ENCODE measurements at places on chromosomes 3 and 15.
A peak's percentile ranks its signal among the peaks of the same experiment; 100 is the strongest.

GRCh38 chr15:43625106-43625505, 6.5 kb upstream of the STRC start:
- no peak for DNase-seq

DNA sequence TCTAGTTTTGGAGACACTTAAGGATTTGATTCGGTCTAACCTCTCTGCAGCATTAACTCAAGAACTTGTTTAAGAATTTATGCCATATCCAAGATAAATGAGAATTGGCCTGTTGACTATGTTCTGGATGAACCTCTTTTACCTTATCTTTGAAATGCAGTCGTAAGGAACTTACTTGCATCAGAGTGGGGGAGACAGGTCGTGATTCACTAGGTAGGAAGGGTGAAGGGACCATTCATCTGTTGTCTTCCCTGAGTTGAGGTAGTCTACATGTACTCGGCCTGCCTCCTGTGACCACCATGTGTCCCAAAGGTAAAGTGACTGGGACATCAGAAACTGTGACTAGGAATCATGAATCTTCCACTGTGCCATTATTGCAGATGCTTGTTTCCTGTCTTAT, 248.0 kb upstream of the P2RY1 start:
- no peak for DNase-seq

DNA sequence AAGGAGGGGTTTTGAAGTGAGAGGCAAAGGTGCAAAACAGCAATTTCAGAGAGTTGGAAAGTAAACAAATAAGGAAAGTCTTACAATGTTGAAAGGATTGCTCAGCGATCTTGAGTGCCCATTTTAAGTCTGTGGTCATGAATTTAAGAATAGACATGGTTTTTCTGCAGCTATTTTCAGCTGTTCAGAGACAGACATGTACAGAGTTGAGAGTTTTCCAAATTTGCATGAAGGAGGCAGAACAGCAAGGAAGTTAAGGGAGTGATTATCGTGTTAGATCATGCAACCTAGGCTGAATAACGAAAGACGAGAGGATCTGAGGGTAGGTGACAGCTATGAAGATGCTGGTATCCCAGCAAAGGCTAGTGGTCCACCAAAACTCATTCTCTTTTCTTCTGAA, 37.2 kb downstream of the DET1 start:
- no peak for DNase-seq

GRCh38 chr3:192850451-192850981, 67.1 kb downstream of the MB21D2 start:
- DNase-seq: no peak

DNA sequence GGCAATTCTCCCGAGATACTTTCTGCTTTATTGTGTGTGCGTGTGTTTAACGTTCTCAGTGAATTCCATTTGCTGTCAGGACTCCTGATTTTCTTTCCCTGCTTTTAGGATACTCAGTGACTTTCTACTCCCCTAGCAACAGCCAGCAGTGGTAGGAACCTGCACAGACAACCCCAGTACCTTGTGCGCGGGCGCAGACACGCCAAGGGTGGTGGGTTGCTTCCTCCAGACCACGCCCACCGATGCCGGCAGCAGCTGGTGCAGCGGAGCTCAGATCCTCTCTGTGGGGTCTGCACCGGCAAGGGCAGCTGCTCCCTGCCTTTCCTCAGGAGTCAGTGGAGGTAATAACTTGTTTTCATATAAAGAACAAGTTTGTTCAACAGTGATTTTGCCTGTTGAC, 225.1 kb upstream of the NDN start:
- no peak for DNase-seq

DNA sequence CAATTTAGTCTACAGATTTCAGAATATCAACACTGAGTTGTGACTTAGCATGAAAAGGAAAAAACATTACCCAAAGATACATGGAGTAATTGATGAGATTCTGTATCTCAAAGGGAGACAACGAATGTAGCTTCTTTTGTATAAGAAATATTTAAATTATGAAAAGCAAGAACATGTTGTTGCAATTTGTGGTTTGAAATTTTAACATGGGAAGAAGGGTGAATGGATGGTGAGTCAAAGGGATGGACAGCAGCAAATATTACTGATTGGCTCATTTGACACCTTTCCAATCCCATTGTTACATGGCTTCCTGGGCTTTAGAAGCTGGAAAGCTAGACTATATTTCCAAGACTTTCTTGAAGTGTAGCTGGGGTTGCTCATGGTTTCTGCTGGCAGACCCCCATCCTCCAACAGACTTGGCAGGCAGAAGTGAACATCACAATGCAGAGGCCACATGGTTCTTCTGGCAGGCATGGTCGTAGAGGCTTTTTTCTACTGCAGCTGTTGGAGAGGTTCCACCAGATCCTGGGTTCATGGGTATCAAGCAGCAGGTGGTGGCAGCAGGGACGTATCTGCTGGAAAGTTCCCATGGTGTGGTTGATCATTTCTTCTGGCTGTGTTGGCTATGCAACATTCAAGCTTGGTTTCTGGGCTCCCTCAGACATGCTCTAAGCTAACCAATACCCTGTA, 47.2 kb upstream of the KPNA4 start:
- no peak for DNase-seq

DNA sequence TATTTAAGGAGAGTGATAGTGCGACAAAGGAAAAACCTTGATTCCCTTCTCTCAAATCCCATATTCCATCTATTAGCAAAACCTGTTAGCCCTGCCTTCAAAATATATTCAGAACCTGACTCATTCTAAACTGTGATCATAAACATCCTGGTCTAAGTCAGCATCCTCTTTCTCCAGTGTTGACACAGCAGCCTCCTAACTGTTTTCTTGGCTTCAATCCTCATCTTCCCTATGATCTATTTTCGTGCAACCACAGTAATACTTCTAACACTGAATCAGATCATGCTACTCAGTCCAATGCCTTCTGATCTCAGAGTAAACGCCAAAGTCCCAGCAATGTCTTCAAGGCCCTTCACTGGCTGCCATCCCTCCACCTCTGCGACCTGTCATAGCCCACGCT, 785.1 kb downstream of the EDEM1 start:
- DNase-seq: no peak

- no peak for DNase-seq
Measured at GRCh38 chr15:45645026-45645980, 10.5 kb downstream of the SQOR start.

DNA sequence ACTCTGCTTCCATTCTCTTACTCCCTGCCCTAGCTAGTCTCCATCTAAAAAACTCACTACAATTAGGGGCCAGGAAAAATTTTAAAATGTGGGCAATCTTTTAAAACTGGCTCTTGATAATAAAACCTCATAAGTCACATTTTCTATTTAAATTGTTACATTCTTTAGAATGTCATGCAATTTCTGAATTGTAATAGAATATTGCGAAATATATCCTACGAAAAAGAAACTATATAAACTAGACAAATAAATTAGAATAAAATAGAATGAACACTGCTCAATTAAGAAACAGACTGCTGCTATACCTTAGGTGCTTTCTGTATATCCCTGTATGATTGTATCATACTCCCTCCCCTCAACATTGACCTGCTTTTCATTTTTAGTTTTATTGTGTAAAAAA, 826.0 kb downstream of the IGSF11 start:
- no peak for DNase-seq

GRCh38 chr3:173886-174285, 22.7 kb upstream of the CHL1 start:
- DNase-seq: no peak

DNA sequence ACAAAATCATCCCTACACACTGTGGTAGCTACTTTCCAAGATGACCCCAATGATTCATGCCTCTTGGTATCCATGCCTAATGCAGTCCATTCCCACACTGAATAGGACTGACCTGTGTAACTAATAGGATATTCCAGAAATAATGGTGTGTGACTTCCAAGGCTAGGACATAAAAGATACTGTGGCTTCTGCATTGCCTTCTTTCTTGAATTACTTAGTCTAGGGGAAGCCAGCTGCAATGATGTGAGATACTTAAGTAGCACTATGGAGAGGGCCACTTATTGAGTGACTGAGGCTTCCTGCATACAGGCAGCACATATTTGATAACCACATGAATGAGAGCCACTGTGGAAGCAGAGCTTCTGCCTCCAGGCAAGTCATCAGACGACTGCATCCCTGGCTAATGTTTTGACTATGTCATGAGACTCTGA, 50.1 kb downstream of the NR1I2 start:
- no peak for DNase-seq

GRCh38 chr3:72152551-72153476, 367.9 kb upstream of the PROK2 start:
- DNase-seq: peak; percentile 47

DNA sequence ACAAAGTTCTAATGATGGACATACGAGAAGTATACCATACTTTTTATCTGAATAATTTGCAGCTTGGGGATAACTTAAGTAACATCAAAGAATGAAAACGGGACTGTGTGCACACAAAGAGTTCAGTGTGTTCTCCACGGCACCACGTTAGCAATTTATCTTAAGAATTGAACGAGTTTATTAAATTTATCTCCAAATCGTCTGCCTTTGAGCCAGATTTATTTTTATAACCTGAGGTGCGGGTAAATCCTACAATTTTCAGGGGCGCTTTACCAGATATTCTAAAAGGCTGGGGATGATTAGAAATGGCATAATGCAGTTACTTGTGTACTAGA, 3.5 kb downstream of the CHD2 start:
- no peak for DNase-seq

GRCh38 chr3:64667887-64668581, 19.8 kb downstream of the ADAMTS9 start:
- peak; percentile 19 for DNase-seq

DNA sequence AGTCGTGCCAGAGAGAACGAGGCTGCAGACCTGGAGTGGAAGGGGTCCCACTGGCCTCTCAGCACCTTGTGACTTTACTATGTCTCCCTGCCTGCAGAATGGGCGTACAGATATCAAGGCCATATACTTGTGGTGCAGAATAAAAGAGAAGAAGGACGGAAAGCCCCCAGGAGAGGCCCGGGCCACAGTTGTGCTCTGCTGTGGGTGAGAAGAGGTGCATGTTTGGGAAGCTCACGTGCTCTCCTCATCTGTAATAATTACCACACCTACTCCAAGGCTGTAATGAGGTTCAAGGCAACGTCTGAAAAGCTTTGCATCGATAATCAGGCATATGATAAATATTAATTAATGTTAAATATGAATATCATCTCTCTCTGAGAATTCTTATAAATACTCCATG, 58.0 kb downstream of the MGLL start:
- DNase-seq: no peak

GRCh38 chr15:68465861-68466560, 34.0 kb upstream of the ITGA11 start:
- DNase-seq: no peak

GRCh38 chr3:190086191-190086590, 34.5 kb downstream of the P3H2 start:
- DNase-seq: no peak

GRCh38 chr3:139219463-139219862, 124.4 kb upstream of the MRPS22 start:
- DNase-seq: no peak

DNA sequence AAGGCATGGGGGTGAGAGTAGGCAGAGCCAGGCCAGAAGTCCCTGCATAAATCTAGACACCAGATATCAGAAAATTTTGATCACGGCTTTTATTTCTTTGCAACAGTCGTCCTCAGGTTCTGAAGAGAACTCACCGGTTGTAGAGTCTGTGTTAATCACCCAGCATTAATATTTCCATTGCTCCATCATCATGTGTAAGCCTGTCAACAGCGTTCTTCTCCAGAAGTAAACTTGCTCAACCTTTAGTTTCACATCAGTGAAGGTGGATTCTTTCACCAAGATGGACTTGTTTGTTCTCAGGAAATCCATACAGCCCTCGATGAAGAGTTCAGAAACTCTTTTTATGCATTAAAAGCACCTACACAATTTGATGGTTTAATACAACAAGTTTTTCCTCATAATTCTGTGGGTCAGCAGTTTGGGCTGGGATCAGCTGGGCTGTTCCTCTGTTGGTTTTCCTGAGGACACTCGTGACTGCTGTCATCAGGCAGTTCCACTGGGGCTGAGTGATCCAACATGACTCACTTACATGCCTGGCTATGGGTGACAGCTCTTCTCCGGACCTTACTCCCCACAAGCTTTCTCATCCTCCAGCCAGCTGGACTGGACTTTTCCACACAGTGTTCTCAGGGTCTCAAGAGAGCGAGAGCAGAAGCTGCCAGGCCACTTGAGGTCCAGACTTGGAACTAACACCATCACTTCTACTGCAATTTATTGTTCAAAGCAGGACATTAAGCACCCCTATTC, 303.4 kb downstream of the ZNF621 start:
- DNase-seq: no peak

- no peak for DNase-seq
Measured at GRCh38 chr15:74795966-74796625, 14.2 kb downstream of the CSK start.

- peak; percentile 48 for DNase-seq
Measured at GRCh38 chr15:72474912-72475628, 940 bp downstream of the ARIH1 start.

DNA sequence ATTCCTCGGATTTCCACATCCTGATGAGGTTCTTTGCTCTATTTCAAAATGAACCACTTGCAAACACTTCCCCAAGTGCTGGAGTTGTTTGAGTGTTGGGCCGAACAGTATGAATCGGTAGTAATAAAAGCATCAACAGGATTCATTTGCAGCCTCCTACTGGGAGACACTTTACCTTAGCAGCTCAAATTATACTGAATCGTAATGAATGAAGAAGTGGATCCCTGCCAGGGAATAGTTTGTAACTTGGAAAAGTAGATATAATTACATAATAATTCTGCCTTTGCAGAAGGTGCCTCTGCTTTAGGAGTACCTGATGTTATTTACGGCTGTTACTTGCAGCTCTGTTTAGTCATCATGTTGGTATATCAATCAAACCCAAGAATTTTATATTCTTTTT, 669.1 kb downstream of the CADM2 start:
- no peak for DNase-seq

GRCh38 chr3:179072100-179072438, 460 bp upstream of the ZMAT3 start:
- peak; percentile 42 for DNase-seq

DNA sequence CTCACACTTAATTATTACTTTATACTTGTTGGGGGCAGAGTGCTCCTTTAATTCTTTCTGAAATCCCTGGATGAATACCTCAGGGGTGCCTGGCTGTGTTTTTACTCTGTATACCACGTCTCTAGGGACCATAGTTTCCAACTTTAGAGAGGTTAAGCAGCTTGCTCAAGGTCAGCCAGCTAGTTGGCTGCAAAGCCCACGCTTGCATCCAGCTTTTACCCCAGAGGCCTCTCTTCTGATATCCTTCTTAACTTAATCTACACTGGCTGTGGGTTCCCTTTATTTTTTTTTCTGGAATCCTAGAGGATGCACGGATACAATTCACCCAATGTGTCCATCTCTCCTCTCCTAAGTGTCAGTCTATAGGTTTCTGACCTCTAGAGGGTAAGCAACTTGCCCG, 1.4 kb downstream of the PDZRN3 start:
- no peak for DNase-seq

- no peak for DNase-seq
Measured at GRCh38 chr3:150158943-150159625, 188.4 kb upstream of the PFN2 start.
